ENCODE measurements at places on chromosomes 1 and 21.

GRCh38 chr1:186054003-186054402 lies 319.8 kb downstream of the HMCN1 start:
- no peak for DNase-seq

DNA sequence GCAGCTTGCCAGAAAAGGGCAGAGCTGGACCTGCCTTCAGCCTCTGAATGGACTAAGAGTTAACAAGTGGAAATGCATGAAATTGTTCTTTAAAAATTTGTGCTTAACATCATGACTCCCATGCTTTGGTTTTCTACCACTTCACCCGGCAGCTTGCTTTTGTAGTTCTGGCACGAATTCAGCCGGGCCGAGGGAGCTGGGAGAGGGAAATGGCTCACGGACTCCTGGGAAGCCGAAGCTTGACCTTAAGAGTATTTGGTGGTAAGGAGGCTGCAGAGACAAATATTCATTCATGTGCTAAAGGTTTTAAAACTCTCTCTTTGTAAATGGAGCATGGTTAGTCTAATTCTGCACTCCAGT lies 17.2 kb upstream of the GFI1 start:
- DNase-seq: no peak

DNA sequence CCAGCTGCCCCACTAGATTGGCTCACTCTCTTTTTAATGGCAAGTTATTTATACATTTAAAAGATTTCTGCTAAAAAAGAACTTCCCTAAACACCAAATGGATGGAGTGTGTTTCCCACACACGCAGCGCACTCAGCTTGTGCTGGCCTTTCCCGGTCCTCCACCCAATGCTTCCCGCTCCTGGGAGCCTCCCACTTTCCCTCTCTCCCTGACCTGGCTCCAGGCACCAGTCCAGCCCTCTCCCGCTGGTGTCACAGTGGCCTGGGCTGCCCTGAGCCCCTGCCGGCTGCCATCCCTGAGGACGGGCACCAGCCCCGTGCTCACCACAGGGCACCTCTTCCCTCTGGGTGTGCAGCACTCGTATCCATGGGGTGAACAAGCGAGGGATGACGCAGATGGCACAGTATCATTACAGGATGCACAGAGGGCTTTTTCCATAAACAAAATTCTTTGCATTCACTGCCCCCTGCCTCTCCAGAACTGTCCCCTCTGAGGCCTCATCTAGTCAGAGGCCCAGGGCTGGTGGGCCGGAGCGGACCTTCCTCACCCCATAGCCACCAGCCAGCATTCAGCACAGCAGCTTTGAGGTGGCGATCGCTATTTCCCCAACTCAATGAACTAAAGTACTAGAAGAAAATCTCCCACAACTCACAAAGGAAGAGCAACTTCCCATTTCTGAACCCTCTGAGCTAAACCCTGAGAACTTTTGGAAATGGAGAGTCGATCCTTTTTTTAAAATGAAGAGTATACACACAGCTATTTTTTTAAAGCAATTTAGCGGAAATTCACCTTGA lies 68.5 kb downstream of the SLC37A1 start:
- no peak for DNase-seq

DNA sequence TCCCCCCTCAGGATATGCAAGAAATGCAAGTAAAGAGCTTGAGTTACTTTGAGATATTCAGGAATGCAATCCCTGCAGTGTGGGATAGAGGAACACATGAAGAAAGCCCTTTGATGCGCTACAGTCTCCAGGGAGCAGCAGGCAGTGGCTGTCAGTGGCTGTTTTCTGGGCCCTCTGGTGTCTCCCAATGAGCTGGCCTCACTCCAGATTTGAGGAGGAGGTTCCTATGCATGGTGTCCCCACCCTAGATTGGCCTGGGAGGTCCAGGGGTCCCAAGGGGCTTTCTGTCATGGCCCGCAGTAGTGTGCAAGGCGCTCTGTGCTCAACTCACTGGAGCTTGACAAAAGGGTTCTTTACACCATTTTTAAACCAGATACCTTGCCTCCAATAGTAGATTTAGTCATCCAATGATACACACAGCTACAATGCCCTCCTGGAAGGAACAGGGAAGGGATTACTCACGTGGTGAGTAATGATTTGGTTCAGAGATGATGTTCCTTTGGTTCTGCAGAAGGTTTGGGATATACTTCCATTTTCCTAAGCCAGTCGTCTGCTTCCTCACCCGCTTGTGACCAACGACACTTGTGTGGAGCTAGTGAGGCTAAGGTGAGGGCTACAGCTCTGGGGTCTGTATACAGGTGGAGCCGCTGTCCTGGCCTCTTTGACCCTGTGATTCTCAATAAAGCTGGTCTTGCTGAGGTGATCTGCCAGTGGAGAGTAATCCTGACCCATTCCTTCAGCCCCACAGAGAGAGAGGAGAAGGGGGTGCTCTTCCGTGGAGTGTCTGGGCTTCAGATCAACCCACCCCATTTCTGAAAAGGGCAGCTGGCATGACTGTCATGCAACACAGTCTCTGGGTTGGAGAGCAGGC lies 6.6 kb downstream of the BATF3 start:
- DNase-seq: no peak

DNA sequence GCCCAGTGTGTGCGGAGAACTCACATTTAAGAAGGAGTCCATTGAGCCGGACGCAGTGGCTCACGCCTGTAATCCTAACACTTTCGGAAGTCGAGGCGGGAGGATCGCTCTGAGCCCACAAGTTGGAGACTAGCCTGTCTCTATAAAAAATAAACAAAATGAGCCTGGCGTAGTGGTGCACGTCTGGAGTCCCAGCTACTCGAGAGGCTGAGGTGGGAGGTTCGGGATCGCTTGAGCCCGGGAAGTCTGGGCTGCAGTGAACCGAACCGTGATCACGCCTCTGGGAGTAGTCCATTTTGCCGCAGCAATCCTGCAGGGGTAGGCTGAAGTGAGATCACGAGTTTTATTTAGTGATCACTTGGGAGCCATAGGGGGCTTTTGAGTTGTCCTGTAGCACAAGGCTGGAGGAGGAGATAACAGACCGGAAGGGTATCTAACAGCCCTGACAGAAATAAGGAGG lies 497 bp upstream of the FUCA1 start:
- no peak for DNase-seq

DNA sequence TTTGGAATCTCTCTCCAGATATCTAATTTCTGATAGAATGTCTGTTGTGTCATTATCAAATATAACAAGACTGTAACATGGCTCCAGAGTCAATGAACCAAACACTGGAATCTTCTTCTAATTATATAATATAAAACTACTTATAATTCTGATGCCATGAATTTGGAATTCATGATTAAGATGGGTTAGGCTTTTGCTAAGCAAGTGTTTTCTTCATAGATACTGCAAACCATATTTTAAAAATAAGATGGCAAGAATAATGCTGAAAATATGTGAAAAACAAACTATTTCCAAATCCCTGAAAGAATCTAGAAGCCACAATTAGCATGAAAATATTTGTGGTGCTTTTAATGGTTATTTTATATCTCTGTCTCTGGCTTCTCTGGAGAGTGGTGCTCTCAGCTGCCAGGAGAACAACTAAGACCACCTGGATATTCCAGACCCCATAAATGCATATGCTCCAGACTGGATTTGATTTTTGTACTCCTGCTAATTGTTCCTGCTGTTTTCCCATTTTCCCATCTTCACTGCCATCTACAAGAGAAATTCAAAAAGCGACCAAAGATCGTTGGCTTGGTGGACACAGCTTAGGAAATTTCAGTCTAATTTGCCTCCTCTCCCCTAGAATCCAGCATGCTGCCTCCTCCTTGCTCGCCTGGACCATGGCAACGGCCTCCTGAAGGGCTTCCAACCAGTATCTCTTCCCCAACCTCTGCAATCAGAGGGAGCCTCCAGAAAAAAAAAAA lies 418.9 kb downstream of the SETD4 start:
- no peak for DNase-seq

GRCh38 chr1:4598561-4598960 lies 55.8 kb upstream of the AJAP1 start:
- DNase-seq: no peak

DNA sequence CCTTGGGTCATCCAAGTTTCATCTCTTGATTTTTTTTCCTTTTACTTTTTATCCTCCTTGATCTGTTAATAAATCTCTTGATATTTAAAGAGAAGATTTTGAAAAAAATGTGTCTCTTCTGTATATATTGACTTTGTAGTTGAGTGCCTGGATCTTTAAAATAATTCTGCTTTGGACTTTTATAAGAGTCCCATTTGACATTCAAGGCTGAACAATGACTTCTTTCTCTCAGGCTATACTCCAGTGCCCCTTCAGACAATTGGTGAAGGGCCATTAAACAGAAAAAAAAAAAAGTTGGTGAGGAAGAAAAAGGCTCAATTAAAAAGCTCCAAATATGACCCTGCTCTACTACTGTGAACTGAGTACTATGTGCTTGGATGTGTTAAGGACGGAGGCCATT lies 40.9 kb upstream of the CITED4 start:
- DNase-seq: no peak

DNA sequence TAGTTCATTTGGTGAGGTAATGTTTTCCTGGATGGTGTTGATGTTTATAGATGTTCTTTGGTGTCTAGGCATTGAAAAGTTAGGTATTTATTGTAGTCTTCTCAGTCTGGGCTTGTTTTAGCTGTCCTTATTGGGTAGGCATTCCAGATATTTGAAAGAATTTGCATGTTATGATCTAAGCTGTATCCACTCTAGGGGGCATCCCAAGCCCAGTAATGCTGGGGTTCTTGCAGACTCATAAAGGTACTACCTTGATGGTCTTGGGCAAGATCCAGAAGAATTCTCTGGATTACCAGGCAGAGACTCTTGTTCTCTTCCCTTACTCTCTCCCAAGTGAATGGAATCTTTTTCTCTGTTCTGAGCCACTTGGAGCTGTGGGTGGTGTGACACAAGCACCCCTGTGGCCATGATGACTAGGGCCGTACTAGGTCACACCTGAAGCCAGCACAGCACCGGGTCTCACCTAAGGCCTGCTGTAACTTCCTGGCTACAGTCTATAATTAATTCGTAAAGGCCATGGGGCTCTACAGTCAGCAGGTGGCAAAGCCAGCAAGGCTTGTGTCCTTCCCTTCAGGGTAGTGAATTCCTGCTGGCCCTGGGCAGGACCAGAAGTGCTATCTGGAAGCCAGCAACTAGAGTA lies 74.8 kb upstream of the PDE4B start:
- no peak for DNase-seq

DNA sequence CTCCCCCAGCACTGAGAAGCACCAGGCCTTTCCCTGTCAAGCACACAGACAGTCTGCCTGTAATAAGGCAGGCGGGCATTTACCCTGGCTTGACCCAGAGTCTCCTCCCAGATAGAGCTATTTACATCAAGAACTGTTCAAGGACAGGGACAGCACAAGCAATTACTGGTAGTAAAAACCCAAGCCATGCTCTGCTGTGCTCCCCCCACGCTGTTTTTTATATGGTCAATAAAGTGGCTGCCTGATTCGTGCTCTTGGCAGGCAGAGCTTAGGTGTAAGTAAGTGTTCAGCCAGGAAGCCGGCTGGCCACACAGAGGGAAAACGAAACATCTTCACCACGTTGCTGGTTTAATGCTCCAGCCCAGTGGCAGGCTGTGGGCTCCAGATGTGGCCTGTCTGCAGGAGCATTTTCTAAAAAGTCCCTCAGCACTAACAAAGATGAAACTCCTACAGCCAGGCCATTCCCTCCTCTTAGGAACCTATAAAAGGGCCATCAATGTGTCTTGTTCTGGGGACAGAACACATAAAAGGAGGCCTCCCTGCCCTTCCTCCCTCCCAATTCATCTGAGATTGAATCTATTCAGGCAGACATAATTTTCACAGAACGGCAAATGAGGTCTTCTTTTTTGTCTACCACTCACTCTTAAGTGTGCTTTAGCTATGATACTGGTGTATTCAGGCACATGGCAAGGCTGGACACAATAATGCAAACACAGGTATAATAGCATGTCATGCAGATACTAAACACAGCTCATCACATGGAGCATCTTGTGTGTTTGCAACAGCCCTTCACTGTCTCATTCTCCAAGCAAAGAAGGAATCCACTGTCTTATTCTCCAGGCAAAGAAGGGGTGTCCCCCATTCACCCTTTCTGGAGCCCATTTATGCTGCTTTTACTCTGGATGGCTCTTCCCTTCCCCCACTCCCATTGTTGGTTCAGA lies 378.9 kb downstream of the HHAT start:
- DNase-seq: no peak

GRCh38 chr1:174874331-174875053 lies 125.3 kb upstream of the CACYBP start:
- no peak for DNase-seq

DNA sequence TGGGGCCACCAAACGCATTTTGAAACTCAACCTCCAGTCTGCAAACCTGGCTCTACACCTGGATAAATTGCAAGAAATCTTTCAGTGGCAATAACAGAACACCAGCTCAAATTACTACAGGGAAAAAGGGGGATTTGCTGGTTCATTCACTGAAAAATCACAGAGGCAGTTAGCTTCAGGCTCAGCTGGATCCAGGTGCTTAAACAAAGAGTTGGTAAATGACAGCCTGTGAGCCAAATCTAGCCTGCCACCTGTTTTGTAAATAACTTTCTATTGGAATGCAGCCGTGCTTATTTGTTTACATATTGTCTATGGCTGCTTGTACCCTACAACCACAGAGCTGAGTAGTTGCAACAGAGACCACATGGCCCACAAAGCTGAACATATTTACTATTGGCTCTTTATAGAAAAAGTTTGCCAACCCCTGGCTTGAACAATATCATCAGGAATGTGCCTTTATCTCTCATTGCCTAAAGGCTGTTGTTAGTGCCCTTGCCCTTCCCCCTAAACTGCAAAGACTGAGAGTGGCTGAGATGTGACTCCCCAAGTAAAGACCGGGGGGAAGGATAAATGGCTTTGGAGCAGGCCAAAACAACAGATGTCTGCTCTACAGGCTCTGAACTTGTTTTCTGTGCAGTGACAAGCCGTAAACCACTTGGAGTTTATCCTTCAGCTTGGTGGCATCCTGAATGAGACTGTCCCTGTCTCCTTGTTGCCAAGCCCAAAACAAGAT lies 21.5 kb upstream of the PTPRF start:
- no peak for DNase-seq

DNA sequence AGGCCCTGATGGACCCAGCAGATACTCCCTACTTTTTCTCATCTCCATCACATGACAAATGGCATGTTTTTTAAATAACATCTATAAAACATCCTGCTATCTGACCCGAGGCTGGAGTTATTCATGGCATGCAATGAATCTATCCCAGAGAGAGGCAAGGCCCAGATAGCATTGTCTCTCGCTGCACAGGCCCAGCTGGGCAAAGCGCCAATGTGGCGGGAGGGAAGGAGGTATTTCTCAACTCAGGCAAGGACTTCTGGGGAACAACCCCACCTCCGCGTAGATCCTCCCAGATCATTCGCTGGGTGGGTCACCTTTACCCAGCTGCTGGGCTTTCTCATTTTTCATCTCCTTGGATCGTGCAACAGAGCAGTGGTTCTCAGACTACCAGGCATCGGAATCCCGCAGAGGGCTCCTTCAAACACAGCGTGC lies 59.8 kb downstream of the ERG start:
- no peak for DNase-seq

GRCh38 chr1:224591326-224591725 lies 24.8 kb upstream of the CNIH3 start:
- DNase-seq: no peak
